Fibroblast of the aortic adventitia (primary cell): ENCODE measurements at places on chromosomes 7 and 10.

GRCh38 chr7:115410972-115411686 lies 489.2 kb downstream of the MDFIC start:
- no peak for DNase-seq

GRCh38 chr10:88097536-88097935 lies 234.1 kb downstream of the PTEN start:
- no peak for DNase-seq

GRCh38 chr10:68434657-68435056 lies 27.6 kb upstream of the RUFY2 start:
- no peak for DNase-seq

DNA sequence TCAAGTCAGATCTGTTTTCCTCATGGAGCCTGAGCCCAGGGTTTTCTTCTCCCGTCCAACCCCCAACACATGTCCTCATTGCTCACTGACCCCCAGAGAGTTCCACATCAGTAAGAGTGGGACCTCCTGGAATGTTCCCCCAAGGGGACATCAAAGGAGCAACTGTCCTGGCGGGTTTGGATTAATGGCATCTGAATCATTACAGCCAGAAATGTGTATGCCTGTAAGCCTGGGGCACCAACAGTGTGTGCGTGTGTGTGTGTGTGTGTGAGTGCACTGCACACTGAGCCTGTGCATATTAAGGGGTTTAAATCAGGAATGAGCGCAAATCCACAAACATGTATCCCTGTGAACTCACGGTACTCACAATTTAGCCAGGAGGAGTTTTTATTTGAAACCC lies 222.3 kb downstream of the PLXNA4 start:
- DNase-seq = no peak

DNA sequence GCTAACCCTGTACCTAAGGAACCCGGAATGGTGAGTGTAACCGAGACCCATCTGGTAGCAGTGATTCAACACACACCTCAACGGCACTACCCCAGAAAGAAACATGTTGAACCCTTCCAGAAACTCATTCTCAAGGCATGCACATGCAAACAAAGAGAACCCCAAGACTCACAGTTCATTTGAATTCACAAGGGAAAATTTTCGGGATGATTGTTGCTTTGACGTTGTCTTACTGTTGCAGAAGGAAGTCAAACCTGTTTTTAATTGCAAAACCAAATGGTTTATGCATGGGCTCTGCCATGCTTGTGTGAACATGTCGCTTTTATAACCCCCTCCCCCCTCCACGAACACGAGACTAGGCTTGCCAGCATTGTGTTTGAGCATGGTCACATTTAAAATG lies 539.7 kb downstream of the GATA3 start:
- DNase-seq = no peak

- DNase-seq = no peak
Measured at GRCh38 chr10:11668847-11669610, 57.6 kb upstream of the USP6NL start.

DNA sequence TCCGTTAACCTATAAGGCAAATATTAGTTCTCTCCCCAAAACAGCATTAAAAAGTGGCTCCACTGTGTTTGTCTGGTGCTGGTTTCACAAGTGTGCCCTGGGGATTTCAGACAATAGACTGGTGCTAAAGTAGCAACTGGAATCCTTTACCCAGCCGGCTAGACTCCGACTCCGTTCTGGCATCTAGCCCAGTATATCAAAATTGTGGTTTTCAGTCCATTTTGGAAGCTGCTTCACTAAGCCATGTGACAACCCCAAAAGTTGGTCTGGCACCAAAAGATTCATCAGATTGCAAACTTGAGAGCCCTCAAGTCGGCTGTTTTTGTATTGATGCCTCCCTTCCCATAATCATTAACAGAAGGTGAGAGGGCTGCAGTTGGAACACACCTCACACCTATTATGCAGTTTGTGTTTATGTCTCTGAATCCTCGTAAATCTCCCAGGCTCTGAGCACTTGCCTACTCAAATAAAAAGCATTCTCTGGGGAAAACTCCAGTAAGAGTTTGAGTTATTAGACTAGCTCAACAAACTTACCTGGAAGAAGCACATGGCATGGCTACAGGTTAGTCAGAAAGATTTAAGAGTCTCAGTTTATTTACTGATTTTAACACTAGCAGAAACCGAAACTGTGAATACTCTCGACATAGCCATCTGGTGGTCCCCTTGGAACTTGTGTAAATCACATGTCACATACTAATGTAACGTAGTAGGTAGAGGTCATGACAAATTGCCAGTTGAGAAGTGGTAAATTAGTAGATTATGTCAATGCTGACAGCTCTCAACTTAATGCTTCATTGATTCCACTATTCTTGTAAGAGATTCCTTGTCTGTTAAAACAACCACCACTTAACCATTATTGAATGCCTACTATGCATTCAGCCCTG lies 14.8 kb upstream of the WNT16 start:
- peak; percentile 86 for DNase-seq

- no peak for DNase-seq
Measured at GRCh38 chr10:26952094-26952493, 91.3 kb upstream of the ABI1 start.

DNA sequence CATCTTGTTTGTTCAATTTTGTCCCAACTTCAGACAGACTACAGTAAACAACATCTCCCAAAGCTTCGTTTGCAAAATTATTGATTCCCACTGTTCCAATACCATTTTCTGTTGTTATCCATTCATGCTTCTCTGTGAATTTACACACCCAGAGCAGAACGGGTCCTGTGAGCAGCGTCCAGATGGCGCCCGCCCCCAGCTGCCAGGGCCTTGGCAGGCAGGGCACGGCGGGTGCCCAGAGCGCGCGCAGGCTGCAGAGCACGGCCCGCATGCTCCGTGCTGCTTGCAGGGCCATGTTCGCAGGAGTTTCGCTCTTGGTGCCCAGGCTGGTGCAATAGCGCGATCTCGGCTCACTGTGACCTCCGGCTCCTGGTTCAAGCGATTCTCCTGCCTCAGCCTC lies 32.5 kb upstream of the SEPTIN7 start:
- no peak for DNase-seq

GRCh38 chr7:5064391-5065106 lies 18.9 kb downstream of the RBAK start:
- DNase-seq = peak; percentile 19
